Cerebellar nuclear complex (tissue), 1 donor: ENCODE measurements at places on chromosomes 6 and 20.

GRCh38 chr20:5810800-5811422 lies 60.7 kb downstream of the SHLD1 start:
- no peak for DNase-seq

- DNase-seq, result no peak
Measured at GRCh38 chr6:101539510-101540245, 146.2 kb downstream of the GRIK2 start.

GRCh38 chr6:71190809-71191208 lies 97.8 kb upstream of the OGFRL1 start:
- no peak for DNase-seq

DNA sequence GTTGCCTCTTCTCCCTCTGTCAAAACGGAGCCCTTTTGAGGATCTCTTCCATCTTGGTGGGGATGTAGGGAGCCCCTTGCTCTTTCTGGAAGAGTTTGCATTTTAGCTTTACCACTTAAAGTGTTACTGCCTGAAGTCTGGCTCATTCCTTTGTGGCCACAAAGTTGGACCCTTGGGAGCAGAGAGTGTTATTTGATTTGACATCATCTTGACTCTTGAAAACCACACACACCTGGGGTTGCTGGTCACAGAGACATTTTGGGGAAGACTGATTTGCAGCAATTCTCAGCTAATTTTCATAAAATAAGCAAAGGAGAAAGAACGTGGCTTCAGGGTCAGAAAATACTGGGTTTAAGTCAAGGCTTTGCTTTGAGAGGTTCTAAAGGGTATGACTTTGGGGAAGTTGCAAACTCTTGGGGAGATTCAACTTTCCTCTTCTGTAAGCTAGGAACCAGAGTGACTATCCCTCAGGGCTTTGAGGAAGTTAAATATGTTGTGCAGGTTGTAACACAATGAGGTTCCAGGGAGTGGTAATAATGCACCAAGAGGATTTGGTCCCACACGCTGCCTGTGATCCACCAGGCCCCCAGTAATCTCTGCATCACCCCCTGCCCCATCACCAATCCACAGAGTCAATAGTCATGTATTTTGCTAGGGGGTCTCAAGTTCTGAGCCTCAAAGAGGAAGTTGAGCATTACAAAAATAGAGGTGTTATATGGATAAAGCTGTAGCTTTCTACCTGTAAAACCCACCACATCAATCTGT lies 141.6 kb upstream of the SLC24A3 start:
- no peak for DNase-seq

GRCh38 chr20:44488551-44488950 lies 12.9 kb downstream of the TTPAL start:
- no peak for DNase-seq

DNA sequence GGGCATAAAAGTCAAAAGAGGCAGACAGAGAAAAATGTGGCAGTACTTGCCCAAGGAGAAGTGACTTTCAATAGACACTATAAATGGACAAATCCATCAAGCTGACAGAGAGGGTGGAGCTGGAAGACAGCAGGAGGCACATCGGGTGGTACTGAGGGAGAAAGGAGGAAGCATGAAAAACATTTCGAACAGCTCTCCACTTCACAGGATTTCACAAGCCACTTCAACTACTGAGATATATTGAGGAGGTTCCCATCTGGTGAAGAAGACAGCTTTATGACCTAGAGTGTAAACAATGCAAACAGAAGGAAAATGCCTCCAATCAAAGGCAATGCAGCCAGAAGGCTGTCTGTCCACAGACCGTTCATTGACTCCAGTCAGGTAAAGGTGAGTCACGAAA lies 259.4 kb upstream of the ECI2 start:
- no peak for DNase-seq

DNA sequence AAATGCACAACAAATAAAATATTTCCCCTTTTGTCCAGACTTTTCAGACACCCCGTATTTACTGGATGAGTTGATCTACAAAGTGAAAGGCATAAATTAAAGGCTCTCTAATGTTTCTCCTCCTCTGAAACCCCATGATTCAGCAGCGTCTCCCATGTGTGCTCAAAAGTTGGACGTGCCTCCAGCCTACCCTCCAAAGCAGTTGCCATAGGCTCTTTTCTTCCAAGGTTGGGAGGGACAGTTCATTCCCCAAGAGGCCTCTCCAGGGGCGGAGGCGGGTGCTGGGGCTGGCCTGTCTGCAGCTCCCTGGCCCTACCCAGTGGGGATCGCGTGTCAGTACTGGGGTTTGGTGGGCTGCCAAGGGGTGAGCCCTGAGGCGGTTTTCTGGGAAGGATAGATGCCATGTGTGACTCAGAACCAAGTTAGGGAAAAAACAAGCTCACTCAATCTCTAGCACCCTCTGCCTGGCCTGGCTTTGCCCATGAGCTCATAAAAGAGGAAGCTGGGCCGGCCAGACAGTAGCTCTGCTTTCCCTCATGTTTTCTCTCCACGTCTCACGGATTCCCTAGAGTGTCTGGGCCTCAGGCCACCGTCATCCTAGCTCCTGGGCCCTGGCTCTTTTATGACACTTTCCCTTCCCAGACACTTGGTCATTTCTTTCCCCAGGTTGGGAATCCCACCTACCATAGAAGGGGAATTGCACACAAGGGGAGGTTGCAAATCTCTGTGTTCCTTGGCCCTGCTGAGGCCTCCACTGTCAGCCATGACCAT lies 8.0 kb upstream of the IER3 start:
- DNase-seq, result no peak

GRCh38 chr6:135576055-135576454 lies 78.5 kb upstream of the AHI1 start:
- DNase-seq, result no peak

GRCh38 chr6:11774426-11774825 lies 4.2 kb downstream of the ADTRP start:
- DNase-seq, result no peak

DNA sequence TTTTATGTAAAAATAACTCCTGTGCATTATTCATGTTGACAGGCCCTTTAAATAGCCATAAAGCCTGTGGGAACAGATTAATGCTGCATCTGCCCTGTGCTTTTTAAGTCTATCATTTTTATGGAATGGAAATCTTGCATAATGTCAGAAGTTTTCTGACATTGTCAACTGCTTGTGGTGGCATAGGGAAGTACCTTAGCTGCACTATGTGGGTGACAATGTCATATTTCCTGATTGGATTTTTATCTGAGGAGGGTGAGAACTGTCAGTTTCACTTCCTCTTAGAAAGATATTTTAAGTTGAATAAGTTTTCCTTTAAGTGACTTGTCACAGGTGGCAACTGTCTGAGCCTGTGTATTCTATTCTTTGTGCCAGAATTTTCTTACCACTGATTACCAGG lies 267.9 kb downstream of the PLCB1 start:
- no peak for DNase-seq

DNA sequence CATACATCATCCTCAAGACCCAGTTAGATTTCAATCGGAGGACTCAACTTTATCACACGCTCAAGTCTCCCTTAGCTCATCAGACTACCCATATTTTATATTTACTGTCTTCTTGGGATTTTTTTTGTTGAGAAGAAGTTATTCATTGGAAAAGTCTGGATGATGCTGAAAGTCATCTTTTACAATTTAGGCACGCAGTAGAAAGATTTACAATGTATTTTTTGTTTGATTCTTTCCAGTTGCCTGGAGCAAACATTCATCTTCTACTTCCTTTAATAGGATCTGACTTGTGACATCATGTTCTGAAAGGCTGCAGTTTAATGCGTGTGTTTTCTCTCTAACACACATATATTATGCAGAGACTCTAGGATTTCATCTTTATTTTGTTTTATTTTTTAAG lies 235.7 kb downstream of the DOK5 start:
- DNase-seq, result no peak

- DNase-seq, result no peak
Measured at GRCh38 chr6:15421945-15422733, 176.3 kb downstream of the JARID2 start.

DNA sequence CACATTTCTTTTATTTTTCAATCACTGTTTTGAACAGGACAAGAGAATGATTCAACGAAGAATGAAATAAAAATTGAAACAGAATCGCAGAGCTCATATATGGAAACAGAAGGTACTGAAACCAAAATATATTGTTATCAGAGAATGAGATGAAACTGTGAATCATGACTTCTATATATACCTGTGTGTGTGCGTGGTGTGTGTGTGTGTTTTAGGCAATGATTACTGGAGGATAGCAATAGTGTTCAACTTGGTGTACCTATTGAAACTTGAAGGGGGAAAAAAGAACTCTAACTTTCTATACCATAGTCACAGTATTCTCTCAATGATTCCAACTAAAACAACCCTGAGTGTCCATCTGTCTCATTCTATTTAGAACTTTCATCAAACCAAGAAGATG lies 586.6 kb downstream of the KIF16B start:
- no peak for DNase-seq

DNA sequence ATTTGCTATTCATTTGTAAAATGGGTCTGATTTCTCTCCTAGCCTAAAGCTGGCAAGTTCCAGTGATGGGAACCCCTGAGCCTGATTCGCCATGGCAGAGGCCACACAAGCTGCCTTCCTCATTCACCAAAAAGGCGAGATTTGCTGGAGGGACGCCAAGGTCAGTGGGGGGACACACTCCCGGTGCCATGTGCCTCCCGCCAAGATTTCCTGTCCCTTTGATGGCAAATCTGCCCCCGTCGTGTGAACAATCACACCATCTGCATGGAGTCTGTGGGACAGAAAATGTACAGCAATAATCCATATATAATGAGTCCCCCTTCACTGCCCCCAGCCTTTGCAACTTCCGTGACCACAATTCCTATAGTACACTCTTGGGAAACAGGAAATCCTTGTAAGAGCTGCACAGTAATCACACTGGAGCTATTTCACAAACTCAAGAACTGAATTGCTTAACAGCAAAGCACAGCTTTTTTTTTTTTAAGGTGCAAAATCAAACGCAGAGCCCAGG lies 15.7 kb upstream of the IGF2R start:
- no peak for DNase-seq

- no peak for DNase-seq
Measured at GRCh38 chr20:13396022-13396421, 174.9 kb downstream of the ISM1 start.

DNA sequence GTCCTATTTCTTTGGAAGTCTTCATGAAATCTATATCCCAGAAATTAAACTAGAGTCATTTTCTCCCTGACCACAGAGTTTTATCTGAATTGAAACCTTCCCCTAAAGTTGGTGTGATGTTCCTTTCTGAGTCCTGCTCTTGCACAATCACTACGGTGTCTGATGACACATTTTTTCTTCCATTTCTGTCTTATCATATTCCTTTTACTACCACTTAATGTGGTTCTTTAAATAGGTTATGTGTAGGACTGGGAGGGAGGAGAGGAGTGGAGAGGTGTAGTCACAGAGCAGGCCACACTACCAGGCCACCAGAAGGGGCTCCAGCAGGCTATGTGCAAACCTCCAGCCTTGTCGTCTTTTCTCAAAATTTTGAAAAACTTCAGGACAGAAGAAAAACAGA lies 39.7 kb upstream of the ATXN1 start:
- no peak for DNase-seq

- no peak for DNase-seq
Measured at GRCh38 chr6:34284563-34285447, 36.0 kb upstream of the SMIM29 start.

DNA sequence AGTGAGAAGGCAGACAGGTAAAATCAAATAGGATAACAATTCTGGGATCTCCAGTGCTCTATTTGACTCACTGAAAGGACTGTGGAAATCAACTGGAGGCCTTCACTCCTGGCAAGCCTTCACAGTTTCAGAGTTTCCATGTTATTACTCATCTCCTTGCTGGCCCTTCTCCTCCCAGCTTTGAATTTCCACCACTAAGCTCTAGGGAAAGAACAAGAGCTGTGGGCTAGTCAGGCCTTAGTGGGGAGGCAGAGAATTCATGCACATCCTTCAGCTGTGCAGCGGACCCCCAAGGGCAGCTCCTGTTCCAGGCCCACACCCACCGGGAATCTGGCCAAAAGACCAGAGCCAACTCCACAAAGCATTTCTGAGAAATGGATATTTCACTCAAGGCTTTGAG lies 26.0 kb downstream of the MYLIP start:
- DNase-seq, result no peak

- no peak for DNase-seq
Measured at GRCh38 chr20:44460795-44461141, 14.9 kb upstream of the TTPAL start.

DNA sequence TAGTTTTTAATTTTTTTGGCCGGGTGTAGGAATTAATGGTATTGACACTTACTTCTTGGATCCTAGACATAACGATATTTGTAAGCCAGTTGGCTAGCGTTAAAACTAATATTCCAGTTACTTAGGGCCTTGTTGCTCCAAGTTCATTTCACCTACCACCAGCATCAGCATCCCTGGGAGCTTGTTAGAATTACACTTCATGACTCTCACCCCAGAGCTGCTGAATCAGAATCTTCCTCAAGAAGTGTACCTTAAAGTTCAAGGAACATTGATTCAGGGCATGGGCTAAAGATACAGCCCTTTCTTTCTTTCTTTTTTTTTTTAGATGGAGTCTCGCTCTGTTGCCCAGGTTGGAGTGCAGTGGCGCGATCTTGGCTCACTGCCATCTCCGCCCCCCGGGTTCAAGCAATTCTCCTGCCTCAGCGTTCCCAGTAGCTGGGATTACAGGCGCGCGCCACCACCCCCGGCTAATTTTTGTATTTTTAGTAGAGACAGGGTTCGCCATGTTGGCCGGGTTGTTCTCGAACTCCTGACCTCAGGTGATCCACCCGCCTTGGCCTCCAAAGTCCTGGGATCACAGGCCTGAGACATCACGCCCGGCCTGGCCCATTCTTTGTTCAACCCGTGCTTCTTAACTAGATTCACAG lies 1.1 kb downstream of the SLX4IP start:
- no peak for DNase-seq

- no peak for DNase-seq
Measured at GRCh38 chr6:63307581-63308246, 12.1 kb downstream of the LGSN start.

DNA sequence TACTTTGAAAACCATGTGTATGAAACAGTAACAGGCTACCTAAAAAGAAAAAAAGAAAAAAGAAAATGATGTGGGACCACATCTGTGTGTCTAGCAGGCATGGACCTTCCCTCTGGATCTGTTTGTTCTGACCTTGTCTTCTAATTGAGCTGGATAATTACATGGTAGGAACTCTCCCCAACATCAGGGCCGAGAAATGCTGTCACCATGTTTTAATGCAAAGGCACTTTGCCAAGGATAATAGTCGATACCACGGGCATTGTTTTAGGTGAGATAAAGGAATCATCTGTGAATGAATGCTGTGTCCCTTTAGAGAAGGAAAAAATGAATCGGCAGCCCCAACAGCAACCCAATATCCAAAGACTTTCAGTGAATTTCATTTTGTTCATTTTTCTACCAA lies 149.1 kb downstream of the ZDHHC14 start:
- DNase-seq, result no peak

DNA sequence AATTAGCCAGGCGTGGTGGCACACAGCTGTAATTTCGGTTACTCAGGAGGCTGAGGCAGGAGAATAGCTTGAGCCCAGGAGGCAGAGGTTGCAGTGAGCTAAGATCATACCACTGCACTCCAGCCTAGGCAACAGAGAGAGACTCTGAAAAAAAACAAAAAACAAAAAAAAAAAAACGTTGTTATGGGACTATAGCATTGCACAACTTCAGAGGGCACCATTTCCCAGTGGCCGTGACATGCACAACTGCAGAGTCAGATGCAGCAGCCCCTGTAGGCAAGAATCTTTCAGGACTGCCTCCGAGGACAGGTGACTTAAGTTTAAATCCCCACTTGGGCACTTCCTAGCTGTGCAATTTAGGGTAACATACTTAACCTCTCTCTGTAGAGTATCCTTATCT lies 64.0 kb downstream of the ZNF217 start:
- no peak for DNase-seq

GRCh38 chr6:53703047-53703446 lies 37.5 kb upstream of the KLHL31 start:
- DNase-seq, result no peak
